ENCODE measurements at places on chromosomes 7 and 10.

GRCh38 chr10:129992356-129992755 lies 28.3 kb upstream of the EBF3 start:
- no peak for DNase-seq

DNA sequence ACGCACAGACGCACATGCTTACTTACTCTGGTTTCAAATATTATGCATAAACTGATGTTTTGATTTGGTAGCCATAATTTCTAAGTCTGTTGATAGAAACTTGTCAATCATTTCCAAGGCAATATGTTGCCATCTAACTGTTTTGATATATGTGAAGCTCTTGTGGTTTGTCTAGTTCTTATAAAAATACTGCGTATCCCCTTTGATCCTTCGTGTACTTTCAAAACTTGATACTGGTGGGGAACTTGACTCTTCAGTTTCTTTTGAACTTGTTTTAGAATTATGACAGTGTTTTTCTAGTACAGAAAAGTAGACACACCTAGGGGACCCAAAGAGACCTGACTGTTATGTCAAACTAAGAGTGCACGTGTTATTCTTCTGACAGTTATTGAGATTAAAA lies 708.0 kb downstream of the LRMDA start:
- no peak for DNase-seq

GRCh38 chr10:100879741-100880360 lies 32.9 kb upstream of the SLF2 start:
- DNase-seq, result no peak

DNA sequence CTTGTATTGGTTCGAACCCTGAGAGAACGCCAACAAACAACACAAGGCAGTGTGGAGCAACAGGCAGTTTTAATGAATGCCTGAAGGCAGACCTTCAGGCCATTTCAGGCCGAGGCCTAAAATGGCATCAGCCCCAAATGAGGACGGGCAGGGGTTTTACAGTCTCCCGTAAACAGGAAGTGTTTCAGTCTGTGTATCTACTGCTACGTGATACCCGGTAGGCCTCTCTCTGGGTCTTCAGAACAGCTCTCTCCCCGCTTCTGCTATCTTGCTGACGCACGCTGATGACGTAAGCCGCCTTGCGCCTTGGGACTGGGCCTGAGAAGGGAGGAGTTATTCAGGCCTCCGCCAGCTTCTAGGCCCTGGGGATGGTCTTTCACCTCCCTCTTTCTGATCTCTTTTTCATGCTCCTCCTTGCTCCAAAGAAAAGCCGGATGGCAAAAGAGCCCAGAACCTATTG lies 67.7 kb downstream of the ST8SIA6 start:
- no peak for DNase-seq

DNA sequence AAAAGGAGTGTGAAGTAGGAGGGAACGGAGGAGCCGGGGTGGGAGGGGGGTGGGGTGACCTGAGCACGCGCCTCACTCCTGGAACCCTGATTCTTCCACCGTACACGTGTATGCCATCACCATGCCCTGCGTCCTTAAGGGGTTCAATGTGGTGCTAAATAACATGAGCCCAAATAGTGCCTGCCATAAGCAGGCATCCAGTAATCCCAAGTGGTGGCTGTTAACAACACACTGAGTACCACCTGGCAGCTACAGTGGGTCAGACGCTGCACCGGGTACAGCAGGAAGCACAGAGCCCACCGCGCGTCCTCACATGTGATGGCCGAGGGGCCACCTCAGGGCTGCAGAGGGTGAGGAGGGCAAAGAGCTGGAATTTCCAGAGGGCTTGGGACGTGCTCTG lies 81.9 kb downstream of the PTPRN2 start:
- DNase-seq, result no peak

DNA sequence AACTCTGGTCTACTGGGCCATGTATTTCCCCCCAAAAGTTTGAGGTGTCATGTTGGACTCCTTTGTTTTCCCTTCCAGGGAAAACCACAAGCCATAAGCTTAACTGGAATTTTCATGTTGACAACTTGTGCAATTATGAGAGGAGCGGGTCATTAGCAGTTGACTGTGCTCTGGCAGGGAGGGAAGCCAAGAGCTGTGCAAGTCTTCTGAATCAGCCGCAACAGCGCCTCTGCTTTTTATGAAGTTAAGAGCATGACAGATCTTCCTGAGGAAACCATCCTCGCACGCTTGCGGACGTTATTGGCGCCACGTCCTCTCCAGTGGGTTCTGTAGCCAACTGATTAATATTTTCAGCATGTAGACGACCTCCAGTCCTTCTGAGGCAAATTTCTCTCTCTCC lies 148.7 kb upstream of the MKI67 start:
- no peak for DNase-seq

DNA sequence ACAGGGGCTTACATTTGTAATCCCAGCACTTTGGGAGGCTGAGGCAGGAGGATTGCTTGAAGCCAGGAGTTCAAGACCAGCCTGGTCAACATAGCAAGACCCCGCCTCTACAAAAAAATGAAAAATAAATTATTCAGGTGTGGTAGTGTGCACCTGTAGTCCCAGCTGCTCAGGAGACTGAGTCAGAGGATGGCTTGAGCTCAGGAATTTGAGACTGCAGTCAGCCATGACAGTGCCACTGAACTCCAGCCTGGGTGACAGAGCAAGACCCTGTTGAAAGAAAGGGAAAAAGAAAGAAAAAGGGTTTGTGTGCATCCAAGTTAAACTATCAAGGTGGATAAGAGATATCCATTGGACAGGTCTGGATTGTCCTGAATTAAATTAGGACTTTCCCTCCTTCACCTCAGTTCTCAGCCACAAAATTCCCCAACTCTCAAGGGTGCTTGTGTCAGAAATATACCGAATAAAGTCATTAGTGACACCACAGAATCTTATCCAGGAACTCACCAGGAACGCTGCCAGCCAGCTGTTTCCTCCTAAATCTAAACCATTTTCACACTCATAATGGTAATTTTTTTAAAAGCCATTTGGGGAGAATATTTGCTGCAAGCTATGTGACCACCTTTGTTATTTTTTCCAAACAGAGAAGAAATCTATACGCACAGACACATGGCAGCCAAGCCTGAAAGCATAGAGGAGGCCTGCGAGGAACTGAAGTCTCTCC lies 12.0 kb downstream of the AFAP1L2 start:
- no peak for DNase-seq

GRCh38 chr7:28483112-28483511 lies 70.8 kb downstream of the CREB5 start:
- DNase-seq, result no peak

- no peak for DNase-seq
Measured at GRCh38 chr10:5888843-5889623, 660 bp downstream of the ANKRD16 start.

DNA sequence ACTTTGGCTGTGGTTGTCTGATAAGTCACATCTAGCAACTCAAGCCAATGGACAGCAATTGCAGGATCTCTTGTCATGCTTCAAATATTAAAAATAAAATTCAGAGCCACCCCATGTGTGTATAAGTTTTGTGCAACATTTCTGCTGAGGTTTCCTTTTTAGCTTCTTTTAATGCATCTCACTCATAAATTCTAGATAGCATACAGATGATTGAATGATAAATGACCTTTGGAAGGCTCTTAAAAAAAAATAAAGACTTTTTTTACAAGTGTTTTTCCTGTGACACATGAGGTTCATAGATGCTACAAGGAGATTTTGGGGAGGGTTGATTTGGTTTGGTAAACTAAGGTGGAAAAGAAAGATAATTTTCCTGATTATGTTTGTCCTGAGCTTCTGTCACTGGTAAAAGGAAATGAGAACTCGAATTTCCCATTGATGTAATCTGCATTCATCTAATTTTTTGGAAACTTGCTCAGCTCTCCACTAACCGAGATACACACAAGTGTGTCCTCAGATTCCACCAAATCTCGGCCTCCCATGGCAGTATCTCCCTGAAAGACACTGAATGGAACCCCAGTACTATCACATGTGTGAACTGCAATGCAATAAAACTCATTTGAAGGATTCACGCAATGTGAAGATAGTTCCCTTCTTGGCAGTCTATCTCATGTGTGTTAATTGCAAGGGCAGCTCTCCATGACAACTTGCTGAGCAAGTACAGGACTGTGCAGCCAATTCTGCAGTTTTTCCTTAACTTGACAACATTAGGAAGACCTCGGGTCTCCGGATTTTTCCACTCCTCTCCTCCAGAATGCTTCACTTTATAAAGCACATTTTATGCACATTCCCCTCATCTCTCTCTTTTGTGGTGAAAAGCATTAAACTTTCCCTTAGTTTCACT lies 185.4 kb upstream of the PFKP start:
- DNase-seq, result no peak

DNA sequence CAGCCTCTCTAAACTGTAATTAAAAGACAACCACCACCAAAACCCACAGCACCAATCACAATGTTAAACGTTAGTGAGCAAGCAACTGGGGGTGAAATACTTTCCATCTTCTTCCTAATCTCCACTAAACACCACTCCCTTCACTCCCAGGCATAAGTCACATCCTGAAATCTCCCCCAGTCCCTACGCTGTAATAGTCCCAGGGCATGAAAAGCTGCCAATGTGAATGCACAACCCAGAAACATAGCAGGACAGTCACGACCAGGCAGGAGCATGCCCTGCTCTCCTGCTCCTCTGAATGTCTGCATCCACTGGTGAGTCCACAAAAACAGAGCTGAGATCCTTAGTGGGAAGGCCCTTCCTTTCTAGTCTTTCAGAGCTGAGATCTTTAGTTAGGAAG lies 288.9 kb downstream of the PARD3 start:
- no peak for DNase-seq

GRCh38 chr7:139915268-139915863 lies 86.3 kb downstream of the TBXAS1 start:
- no peak for DNase-seq

- no peak for DNase-seq
Measured at GRCh38 chr7:135795846-135796570, 47.4 kb upstream of the FAM180A start.

DNA sequence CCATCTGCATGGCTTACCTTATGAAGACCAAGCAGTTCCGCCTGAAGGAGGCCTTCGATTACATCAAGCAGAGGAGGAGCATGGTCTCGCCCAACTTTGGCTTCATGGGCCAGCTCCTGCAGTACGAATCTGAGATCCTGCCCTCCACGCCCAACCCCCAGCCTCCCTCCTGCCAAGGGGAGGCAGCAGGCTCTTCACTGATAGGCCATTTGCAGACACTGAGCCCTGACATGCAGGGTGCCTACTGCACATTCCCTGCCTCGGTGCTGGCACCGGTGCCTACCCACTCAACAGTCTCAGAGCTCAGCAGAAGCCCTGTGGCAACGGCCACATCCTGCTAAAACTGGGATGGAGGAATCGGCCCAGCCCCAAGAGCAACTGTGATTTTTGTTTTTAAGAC lies 12.4 kb downstream of the DUSP5 start:
- DNase-seq, result no peak

DNA sequence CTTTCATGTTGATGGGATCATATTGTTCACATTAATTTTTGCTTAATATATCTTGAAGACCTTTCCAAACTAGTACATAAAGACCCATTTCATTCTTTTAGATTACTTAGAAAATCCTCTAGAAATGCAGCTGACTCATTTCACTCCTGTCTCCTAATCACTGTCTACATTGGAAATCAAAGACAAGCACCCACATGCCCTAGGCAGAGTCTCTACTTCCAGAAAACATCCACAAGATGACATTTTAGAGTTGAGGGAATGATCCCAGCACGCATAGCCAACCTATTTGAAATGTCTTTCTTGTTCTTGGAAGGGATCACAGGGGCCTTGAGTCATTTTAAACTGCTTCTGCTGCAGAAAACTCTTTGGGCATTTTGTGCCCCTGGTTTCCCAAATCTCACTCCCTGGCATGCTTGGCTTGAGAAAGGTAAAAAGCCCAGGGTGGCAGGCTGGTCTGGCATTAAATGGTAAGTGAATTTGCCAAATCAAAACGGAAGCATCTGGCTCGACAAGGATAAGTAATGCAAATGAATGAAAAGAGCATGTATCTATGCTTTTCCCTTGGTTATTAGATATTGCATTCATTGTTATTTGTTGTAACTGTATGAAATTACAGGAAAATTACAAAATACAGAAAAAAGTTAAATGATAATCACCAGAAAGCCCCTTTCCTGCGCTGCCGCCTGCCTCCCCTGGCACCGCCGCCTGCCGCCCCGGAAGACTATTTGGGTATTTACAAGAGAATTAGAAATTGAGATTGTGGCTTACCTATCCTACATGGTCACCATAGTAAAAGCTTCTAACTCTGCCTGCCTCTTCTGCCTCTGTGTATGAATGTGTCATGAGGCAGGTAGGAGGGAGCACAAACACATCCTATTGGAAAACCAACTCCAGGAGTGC lies 225.3 kb downstream of the PTEN start:
- DNase-seq, result no peak

GRCh38 chr10:79025199-79025832 lies 43.5 kb upstream of the ZMIZ1 start:
- no peak for DNase-seq

- DNase-seq, result no peak
Measured at GRCh38 chr10:132977807-132978206, 35.4 kb upstream of the CFAP46 start.

DNA sequence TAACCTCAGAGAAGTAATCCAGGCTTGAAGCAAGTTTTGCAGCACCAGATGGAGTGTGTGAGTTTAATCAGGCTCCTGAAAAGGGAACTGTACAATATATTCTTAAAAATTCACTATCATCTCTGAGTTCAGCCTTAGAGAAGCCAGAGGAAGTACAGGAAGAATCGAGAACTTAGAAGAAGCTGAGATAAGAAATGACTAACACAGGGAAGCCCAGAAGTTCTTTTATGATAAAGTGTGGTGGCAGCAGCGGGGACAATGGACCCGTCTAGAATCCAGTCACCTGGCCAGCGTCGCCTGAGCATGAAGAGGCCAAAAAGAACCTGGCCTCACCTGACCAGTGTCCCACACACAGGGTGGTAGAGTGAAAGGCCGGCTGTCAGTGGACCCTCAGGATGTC lies 161.0 kb downstream of the USP6NL start:
- DNase-seq, result no peak

DNA sequence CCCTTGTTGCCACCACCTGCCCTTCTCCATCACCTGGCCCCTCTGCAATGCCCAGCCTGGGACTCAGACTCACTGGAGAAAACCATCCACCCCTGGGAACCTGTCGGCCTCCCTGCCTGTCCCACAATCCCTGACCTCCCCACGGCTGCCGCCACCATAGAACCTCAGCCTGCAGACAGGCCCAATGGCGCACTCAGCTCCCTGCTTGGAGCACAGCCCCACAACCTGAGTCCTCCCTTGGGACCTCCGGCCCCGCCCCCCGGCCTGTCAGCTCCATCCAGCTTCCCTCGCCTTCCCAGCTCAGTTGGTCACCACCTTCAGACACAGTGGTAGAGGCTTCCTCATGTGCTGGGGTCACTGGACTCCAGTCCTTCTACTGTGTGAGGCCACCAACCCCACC lies 41.1 kb downstream of the PARP12 start:
- DNase-seq, result no peak

GRCh38 chr7:129523924-129524323 lies 21.6 kb downstream of the SMKR1 start:
- no peak for DNase-seq

- DNase-seq, result no peak
Measured at GRCh38 chr7:127578036-127578684, 7.2 kb downstream of the GCC1 start.

DNA sequence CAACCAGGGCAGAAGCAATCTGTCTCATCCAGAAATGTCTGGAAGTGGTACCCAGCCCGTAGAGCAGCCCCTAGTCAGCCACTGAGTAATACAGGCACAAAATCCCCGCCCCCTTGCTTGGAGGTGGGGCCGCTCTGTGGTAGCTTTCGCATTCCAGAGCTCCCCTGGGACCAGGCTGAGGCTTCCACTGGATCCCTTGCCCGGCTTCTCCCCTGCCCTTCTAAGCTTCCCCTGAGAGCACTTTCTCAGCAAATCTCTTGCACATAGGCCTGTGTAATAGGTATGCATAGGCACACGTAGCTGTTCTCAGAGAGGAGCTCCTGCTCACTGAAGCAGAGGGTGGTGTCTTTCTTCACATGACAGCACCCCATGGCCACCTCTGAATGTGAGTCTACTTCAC lies 144.2 kb downstream of the BMS1 start:
- no peak for DNase-seq
